CD8-positive, alpha-beta memory T cell (primary cell): ENCODE measurements at places on chromosomes 7 and 10.

DNA sequence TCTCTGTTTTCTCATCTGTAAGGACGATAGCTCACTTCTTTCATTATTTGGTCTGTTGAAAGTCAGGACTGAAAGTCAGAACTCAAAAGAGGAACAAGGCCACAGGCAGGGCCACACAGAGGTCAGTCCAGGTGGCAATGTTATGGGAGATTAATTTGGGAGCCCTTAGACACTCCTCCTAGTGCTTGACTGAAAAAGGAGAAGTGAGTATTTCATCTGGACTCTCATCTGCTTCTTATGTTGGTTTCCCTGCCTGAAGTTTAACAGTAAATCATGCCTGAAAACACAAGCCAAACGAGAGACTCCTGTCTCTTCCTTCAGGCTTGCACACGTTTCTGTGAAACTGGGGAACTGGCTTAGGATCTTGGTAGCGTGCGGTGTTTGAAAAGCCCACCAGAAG, 248.5 kb downstream of the BUB3 start:
- no peak for DNase-seq

DNA sequence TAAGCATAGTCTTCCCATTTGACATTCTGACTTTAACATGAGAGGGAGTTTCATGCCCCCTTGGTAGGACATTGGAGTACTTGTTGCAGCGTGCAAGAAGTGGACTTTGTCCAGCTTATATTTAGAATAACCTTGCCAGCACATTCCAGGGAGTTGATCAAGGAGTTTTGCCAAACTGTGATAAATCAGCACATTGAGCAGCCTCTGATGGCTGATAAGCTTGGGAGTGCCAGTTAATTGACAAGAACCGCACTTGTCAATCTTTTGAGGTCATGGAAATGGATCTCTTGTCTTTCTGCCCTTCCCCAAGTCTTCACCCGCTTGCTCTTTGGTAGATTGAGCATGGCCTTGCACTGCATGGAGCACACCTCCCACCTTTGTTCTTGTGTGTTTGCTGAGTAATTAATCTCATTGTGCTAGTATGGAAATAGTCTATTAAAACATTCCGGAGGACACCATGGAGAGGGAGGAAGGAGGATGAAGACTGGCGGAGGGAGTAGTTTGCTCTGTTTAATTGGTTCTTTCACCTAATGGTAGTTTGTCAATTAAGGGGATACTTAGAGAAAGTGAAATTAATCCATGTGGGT, 668.5 kb upstream of the GALNT17 start:
- DNase-seq: no peak

- DNase-seq: no peak
Measured at GRCh38 chr7:31175672-31176071, 123.6 kb downstream of the ADCYAP1R1 start.

- no peak for DNase-seq
Measured at GRCh38 chr7:131547589-131547988, 8.8 kb downstream of the PODXL start.

DNA sequence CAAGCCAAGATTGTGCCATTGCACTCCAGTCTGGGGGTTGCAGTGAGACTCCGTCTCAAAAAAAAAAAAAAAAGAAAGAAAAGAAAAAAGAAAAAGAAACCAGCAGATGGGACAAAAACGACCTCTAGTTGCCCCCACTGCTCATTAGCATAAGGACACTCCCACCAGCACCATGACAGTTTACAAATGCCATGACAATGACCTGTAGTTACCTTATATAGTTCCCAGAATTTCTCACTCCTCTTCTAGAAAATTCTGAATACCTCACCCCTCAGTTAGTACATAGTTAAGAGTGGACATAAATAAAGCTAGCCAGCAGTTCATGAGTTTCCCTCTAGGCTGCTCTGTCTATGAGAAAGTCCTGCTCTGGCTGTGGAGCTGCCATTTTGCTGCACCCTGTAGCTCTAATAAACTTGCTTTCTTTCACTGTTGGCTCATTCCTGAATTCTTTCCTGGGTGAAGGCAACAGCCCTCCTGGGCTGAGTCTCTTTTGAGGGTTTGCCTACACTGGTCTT, 276.8 kb upstream of the AKR1E2 start:
- no peak for DNase-seq

DNA sequence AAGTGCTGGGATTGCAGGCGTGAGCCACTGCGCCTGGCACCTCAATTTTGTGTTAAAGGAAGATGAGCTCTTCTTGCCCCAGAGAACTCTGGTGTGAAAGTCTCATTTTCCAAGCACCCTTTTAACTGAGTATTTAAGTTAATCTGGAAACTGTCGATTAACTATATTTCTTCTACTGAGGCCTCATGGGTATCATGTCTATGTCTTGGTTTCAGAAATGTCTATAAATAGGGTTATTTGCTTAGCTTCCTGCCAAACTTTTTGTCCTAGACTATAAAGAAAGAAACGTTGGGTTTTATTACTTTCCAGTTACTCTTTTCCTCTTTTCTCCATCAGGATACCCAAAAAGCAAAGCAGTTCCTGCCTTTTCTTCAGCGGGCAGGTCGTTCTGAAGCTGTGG, 102.4 kb downstream of the LRRC4 start:
- no peak for DNase-seq

DNA sequence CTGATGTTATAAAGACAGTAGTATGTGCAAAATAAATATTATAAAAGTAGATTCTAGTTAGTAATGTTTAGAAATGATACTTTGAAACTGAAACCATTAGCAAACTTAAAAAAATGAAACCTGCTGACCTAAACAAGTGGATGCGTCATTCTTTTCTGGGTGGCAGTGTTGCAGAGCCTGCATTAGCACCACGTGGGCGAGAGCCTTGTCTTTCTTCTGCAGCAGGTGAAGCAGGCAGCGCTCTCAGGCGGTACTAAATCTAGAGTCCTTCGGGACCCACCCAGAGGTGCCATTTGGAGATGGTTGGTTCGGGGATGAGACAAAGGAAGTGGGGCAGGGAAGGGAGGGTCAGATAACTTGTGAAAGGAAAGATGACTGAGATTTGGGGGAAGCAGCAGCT, 759.1 kb upstream of the IGFBP3 start:
- no peak for DNase-seq

GRCh38 chr7:80879849-80880248, 39.0 kb downstream of the SEMA3C start:
- no peak for DNase-seq

DNA sequence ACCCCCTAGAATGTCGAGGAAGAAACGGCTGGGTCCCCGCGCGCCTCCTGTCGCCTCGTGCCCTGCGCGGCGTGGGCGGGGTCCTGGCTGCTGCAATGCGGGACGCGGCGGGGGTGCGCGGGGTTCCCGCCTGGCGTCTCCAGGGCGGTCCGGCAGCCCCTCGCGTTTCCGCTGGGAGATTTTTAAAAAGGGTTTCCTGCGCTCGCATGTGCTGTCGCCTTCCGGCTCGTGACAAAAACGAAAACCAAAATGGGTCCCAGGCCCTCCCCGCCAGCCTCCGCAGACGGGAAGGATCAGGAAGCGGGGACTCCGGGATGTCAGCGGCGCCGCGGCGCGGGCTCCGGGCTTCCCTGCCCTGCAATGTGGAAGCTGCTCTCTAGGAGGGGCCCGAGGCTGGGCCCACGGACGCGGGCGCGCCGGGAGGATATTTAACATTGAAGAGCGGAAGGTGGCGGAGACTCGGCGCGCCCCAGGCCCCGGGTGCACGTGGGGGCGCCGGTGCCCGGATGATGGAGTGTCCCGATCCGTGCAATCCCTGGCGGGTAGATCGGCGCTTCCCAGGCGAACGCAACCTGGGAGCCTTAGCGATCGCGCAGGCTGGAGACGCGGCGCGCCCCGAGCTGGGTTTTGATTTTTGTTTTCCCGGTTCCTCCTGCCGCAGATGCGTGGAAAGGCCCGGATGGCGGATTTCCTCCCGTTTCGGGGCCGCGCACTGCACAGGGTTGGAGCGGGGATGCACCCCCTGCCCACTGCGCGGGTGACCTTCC, 1.0 kb downstream of the PFKP start:
- peak; percentile 70 for DNase-seq

DNA sequence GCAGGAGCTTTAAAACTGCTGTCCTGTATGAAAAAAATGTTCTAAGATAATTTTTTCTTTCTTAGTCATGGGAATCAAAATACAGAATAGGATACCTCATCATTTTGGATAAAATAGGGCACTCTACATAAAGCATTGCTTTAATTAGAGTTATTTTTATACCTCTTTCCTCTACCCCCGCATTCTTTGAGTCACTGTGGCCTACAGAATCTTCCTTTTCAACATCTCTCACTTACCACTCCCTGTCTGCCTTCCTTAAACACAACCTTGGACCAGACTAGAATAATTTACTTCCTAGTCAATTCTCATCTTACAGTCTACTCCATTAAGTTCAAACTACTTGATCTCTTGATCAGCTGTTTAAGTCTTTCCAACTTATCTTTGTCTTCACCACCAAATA, 462.3 kb downstream of the PHTF2 start:
- DNase-seq: no peak

GRCh38 chr7:135877805-135878204, 99.4 kb downstream of the MTPN start:
- DNase-seq: no peak

DNA sequence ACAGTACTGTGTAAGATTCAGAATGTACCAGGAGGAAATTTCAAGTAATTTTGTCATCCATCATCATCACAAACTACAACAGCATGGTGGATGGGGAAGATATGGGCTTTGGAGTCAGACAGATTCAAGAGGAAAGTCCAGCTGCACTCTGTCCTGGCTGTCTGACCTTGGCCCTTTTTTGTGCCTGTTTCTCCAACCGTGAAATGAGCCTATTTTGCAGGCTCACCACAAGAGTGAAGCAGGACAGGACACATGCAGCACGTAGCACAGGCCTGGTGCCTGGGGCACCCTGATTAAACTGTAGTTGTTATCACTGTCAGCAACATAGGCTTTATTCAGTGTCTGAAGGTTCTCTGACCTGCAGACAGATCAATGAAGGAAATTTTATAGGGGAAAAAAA, 37.6 kb downstream of the RHOBTB1 start:
- no peak for DNase-seq

DNA sequence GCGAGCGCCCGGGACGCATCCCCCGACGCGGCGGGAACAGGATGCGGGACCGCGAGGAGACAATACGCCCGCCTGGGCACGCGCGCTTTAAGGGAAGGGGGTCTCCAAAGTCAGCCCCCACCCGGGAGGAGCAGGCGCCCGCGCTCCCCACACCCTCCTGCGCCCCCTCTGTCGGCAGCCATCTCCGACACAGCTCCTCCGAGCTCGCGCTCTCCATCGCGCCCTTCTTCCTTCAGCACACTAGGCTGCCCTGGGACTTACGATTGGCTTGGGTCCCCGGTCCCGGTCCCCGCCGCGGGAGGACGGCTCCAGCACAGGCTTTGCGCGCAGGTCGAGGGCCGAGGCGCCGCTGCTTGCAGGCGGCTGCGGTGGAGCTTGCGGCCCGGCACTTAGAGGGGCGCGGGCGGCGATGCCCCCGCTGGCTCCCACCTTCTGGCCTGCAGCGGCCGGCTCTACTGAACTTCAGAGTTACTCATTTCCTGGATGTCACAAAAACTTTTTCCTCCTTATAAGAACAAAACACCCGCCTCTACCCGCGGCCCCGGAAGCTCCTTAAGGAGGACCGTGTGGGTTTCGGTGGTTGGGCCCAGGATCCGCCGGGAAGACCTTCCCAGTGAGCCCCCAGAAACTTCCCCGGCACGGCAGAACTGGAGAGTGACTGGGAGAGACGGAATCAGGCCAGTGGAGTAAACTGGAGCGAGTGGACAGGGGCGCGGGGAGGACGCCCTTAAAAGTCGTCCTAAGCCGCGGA, at the start of gene ITPRIP:
TSS of gene ITPRIP (minus strand) at position 481 of the 751 bp plus-strand sequence. CDS start 22,414 bp downstream, outside the sequence.
- peak; percentile 91 for DNase-seq

- no peak for DNase-seq
Measured at GRCh38 chr10:108238261-108238660, 1073.8 kb upstream of the SORCS1 start.

- DNase-seq: no peak
Measured at GRCh38 chr7:112997831-112998230, 88.8 kb downstream of the GPR85 start.

- DNase-seq: no peak
Measured at GRCh38 chr7:92837000-92837749, 802 bp upstream of the CDK6 start.

DNA sequence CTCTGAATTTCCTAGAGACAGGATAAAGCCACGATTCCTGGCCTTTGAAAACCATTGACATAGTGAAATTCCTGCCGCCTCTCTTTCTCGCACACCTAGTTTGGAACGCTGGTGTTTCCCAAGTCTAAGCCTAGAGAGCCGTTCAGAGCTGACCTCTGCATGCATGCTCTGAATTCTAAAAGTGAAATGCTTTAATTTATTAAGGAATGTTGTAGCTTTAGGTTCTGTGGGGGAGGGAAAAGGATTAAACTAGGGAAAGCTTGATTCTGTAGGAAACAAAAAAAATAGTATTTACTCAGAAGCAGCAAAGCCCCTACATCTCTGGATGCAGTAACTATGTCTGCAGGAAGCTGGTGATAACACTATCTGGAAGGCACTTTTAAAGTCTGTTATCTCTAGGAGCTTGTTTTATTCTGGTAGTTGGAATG, 27.3 kb downstream of the PFKP start:
- DNase-seq: no peak

DNA sequence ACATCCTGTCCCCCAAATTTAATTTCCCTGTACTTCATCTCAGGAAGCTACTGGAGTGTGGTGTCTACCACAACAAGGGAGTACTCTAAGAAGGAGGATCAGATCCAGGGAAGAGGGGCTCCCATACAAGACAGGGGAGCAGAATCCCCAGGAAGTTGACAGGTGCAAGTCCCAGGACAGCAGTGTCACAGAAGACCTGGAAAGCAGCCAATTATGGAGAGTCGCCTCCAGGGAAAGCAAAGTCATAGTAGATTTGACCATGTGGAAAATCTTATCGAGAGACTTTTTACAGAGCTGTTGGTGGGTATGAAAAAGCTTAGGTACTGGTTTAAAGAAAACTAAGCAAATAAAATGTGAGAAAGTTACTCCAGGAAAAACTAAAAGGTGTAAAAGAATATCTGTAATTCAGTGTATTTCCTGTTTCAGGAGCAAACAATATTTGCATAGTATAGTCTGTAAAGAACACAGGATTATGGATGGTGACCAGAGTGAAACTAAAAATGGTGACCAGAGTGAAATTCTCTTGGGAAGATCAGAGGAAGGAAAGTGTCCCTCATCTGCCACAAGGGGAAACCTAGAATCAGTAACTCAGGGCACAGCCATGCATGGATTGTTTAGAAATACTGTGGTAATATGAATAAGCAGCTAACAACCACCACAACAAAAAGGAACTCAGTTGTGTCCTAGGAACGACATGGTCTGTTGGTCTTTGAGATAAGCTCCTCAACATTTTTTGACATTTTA, 44.5 kb downstream of the LANCL2 start:
- DNase-seq: no peak

DNA sequence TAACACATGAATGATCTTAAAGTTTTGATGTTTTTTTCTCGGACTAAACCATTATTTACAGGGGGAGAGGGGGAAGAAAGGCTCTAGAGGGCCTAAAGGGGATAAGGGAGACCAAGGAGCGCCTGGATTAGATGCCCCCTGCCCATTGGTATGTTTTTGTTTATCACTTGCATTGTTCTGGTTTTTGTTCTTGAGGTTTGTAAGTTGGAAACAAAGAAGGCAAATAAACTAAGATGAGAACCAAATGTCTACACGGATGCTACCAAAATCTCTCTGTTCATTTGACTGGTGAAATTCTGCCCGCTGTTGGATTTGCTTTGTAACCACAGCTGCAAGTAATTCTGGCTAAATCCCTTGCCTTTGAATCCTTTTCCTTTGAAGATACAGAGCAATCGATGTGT, 99.8 kb upstream of the MACROH2A2 start:
- DNase-seq: no peak

- DNase-seq: no peak
Measured at GRCh38 chr7:30743371-30744074, 8.4 kb upstream of the INMT start.

GRCh38 chr10:8416192-8416701, 361.8 kb downstream of the GATA3 start:
- DNase-seq: peak; percentile 50
